ENCODE measurements at places on chromosomes 5 and 9.

DNA sequence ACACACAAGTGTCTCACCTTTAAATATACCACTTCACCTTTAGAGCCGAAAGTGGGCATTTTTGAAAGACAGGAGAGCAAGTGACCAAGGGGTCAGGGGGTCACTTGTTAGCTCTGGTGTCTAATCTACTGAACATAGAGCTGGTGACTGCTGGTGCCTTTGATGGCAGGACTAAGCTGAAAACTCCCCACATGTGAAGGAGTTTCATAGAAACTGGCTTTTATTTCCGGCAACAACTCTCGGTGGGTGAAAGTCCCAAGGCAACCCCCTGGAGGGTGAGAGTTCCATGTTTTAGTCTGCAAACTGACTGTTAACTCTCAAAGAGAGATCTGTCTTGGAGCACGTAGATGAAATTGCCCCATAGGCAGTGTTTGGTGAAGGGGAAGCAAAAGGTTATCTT lies 466.9 kb downstream of the DMRTA1 start:
- no peak for DNase-seq

DNA sequence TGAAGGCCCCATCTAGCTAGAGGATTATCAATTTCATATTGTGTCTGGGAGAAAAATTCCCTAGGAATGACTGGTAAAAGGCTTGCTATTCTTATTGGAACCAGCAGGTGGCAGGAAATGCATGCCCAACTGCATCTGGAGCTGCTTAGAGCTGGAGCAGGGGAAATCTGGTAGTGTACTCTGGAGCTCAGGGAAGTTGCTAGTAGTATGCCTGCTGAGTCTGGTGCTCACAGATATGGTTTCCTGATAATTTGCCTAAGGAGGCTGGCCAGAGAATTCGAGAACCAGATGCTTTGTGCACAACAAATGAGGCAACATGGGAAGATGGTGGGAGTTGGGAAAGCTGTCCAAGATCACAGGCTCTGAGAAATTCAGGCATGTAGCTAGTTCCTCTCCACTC lies 53.7 kb downstream of the G3BP1 start:
- DNase-seq = peak; percentile 69

GRCh38 chr9:111961009-111961408 lies 64.4 kb downstream of the UGCG start:
- no peak for DNase-seq

- peak; percentile 92 for DNase-seq
Observed at GRCh38 chr5:39219437-39219836, at the start of gene FYB1. FYB1 (minus strand) TSS chr5:39219563; CDS start chr5:39202960, 16,603 bp downstream.

- DNase-seq = peak; percentile 67
Observed at GRCh38 chr5:109689740-109690241, at the start of gene MAN2A1. MAN2A1 (plus strand) TSS chr5:109689927; CDS start chr5:109690418, 491 bp downstream.

- DNase-seq = no peak
Observed at GRCh38 chr5:122170620-122171019, 41.3 kb downstream of the ZNF474 start.

DNA sequence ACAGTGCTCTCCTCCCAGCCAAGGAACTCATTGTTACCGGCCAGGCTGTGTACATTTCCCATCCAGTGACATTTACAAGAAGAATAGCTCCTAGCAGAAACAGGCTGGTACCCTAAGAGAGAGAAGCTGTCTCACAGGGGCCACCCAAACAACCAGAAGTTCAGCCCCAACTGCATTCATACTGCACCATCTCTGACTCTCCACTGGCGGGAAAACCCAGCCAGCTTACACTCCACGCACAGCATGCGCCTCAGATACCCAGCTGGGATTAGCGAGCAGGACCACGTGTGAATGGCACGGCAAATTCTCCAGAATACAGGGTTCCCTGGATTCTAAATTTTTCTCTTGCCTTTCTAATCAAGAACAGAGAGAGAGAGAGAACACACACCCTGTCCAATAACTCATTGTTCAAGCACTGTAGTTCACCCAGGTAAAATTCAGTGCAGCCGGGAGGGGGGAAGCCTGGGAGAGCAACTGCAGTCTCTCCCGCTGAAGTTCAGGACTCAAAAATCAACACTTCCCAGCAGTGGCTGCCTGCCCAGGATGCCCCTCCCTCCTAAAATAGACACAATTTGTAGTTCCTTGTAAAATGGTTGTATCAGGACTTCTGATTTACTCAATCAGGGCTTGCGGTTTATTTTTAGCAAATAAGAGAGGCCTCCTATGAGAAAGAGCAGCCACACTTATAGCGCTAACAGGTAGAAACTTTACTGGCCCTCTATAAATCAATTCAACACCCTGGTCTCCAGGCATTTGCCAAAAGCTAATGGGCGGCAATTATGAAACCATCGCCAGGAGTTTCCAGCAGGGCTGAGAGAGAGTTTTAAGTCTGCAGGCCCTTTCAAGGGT lies 2.2 kb downstream of the COL23A1 start:
- peak; percentile 10 for DNase-seq

GRCh38 chr9:2153630-2154217 lies 138.6 kb downstream of the SMARCA2 start:
- no peak for DNase-seq

DNA sequence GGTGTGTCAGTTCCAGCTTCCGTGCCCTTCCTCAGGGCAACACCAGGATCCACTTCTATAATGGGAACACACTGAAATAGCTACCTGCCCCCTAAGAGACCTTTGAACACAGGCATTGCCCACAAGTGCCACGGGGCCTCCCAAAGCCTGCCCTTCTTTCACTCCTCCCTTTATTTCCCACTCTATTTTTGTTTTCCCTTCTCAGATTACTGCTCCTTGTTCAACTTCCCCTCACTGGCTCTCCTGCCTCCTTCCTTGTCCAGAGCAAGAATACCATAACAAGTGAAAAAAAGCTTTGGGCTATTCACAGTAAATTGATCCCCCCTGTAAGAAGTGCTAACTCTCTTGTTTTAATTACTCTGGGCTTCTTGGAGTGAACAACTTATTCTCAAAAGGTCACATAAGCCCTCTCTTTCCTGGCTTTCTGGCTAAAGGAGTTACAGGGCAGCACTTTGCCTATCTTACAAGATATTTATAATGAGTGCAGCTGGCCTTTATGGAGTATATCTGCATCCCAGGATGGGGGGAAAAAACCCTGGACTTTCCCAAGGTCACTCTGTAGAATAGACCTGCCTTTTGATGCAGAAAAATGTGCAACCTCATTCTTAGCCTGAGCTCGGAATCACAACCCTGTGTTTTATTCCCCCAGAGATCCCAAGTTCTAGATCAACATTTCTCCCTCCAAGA lies 11.3 kb downstream of the CTXN3 start:
- no peak for DNase-seq

DNA sequence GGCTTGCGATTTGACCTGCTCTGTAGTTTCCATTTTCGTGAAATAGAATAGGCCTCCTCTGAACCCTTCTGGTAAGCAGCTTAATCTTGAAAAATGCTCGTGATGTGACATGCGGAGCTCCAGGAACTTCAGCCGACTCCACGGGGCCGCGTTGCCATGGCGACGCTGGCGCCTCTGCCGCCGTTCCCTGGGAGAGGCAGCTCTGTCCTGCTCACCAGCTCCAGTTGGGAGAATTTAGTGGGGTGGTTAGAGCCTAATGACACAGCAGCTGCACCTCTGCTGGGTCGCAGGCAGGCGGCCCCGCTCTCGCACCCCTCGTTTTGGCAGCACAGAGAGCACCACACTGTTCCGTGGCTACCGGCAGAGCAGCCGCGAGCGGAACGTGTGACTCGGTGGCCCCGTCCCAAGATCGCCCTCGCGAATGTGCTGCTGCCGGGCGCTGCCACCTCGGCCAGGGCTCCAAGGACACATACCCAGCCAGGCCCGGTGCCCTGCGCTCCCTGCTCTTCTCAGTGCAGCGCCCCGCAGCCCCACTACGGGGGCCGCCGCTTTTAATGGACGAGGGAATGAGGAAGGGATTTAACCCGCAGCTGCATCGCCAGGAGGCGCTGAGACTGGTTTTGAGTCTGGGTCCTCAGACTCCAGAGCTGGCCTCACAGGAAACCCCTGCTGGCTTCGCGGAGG lies 131.2 kb upstream of the LMX1B start:
- DNase-seq = no peak

DNA sequence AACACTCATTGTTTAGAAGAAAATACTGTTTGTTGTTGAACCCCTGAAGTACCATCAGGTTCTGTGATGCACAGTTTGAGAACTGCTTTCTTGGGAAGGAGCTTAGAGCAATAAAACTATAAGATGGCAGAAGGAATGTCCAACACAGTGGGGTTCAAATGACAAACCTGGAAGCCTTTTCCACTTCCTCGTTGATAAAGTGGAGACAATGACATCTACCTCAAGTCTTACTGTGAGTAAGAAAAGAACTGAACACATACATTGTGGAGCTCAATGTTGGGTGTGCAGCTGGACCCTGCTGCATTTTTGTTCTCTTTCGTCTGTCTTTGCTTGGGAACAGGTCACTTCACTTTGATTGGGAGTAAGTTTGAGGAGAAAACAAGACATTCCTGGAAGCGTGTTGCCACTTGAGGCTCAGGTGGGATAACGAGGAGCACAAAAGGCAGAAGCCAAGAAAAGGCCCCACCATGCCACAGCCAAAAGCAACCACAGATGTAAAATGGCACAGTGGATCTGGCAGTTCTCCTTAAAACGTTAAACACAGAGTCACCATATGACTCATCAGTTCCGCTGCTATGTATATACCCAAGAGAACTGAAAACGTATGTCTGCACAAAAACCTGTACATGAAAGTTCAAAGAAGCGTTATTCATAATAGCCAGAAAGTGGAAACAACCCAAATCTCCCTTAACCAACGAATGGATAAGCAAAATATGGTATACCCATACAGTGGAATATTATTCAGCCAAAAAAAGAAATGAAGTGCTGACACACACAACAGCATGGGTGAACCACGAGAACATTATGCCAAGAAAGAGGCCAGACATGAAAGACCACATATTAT lies 42.9 kb upstream of the SUB1 start:
- DNase-seq = peak; percentile 77

GRCh38 chr5:91162534-91163381 lies 220.4 kb downstream of the ARRDC3 start:
- DNase-seq = peak; percentile 96

DNA sequence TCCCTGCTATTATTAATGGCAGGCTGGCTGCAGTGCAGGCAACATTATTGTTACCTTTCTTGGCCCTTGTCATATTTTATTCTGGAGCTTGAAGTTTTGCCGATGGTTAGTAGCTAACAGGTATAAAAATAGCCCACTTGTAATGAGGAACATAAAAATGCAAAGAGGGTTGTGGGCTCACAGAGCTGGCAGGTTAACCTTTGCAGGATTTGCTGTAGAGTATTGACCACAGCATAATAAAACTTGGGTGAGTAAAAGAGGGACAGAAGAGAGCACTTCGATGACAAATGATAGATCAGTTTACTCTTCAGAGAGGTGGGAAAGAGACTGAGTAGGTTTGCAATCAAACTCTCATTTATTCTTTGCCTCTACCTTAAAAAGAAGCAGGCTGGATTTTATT lies 49.7 kb upstream of the SGCD start:
- DNase-seq = no peak

- DNase-seq = no peak
Observed at GRCh38 chr5:81397176-81397575, 3.2 kb upstream of the ACOT12 start.

DNA sequence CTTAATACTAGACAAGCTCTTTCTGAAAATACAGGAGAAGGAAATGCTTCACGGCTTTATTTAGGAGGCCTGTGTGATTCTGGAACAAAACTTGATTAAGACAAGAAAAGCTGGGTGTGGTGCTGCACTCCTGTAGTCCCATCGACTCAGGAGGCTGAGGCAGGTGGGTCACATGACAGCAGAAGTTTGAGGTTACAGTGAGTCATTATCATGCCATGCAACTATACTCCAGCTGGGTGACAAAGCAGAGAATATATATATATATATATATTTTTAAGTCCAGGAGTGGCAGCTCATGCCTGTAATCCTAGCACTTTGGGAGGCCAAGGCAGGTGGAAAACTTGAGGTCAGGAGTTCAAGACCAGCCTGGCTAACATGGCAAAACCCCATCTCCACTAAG lies 33.1 kb upstream of the SPIN1 start:
- DNase-seq = no peak

GRCh38 chr5:33114361-33114760 lies 326.4 kb upstream of the TARS1 start:
- no peak for DNase-seq

DNA sequence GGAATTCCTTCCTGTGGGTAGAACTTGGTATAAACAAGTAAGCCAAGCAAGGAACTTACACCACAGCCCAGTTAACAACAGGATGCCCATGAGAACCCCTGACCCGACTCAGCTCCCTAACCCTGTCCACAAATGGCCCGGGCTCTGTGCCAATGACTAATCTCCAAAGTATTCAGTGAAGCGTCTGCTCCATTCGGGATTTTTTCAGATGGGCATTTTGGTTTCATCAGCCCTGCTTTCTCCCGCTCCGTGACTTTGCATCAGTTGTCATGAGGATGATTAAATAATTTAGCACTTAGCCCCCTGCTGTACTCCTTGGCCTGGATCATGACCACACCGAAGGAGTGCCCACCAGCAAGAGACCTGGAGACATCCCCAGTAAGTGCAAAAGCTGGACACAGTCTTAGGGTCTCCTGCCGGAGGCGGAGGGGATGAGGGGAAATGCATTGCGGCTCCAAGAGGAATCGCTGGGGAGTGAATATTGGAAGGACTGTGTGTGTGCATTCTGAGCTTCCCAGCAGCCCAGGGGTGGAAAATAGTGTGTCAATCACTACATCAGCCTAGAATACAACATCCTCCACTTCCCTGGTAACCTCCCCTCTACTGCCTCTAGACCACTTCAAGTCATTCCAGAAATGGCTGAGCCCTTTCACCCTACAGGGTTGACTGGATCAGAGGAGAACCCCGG lies 41.4 kb upstream of the DNAH5 start:
- DNase-seq = no peak

DNA sequence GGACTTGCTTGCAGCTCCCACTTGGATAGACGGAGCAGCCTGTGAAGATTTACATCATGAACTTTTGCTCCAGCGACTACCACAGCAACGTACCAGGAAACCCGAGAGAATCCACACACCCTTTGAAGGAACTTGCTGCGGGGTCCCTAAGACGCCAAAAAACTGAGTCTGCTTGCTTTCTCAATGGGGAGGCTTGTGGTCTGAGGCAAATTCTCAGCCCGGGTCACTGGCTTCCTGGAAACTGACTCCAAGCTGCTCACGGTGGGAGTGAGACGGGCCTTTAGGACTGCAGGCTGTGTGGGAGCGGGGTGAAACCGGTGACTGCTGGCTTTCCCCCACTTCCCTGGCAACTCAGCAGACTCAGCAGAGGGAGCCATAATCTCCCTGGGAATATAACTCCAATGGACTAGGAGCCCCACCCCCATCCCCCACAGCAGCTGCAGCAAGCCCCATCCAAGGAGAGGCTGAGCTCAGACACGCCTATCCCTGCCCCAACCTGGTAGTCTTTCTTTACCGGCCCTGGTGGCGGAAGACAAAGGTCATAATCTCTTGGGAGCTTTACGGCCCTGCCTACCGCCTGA lies 466.0 kb downstream of the CAAP1 start:
- DNase-seq = no peak

DNA sequence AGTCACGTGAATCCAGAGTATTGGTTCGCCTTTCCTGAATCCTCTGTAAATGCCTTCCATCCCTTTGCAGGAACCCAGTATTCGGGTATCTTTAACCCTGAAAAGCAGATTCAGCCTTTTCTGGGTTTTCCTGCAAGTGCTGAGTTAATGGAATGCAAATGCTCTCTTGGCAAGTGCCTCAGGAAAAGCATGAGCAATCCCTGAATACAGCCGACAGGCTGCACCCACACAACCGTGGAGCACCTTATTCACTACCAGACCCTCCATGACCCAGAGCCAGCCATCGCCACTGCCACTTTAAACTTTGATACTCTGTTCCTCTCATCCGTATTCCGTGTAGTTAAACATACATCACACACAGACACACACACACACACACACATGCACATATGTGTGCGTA lies 54.4 kb downstream of the ZNF622 start:
- DNase-seq = no peak

All from suppressor macrophage treated with lipopolysaccharide for 4 hours (primary cell).